ENCODE measurements at places on chromosomes 6 and 20.

- no peak for DNase-seq
Measured at GRCh38 chr6:35491558-35492257, 5.2 kb downstream of the TEAD3 start.

DNA sequence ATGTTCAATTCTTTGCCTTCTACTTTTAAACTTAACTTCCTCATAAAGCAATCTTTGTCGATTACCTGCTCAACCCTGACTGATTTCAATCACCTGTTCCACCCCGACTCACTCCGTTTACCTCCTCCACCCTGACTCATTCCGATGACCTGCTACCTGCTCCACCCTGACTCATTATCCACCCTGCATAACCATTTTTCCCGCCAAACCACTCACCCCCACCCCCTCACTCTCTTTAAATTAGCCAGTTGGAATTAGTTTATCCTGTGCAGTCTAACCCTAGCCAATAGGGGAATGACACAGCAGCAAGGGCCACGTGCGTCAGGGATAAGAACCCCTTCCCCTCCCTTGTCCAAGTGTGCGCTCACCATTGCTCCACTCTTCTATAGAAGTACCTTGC lies 56.7 kb upstream of the MRAP2 start:
- no peak for DNase-seq

DNA sequence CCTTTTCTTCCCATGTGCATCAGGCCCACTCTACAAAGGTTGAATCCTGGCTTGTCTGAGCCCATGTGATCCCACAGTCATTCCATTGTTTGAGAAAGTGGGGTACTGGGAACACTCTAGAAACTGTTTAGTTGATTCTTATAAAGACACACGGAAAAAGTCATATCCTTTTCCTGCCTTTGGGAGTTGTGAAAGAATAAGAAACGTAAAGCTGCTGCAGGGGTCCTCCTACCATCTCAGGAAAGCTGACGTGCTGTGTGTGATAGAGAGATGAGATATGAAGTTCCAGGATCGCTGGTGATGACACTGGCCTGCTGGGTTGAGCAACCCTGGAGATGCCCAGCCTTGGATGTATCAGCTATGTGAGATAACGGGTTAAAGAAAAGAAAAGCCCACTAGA lies 21.3 kb upstream of the HLA-DRB5 start:
- no peak for DNase-seq

DNA sequence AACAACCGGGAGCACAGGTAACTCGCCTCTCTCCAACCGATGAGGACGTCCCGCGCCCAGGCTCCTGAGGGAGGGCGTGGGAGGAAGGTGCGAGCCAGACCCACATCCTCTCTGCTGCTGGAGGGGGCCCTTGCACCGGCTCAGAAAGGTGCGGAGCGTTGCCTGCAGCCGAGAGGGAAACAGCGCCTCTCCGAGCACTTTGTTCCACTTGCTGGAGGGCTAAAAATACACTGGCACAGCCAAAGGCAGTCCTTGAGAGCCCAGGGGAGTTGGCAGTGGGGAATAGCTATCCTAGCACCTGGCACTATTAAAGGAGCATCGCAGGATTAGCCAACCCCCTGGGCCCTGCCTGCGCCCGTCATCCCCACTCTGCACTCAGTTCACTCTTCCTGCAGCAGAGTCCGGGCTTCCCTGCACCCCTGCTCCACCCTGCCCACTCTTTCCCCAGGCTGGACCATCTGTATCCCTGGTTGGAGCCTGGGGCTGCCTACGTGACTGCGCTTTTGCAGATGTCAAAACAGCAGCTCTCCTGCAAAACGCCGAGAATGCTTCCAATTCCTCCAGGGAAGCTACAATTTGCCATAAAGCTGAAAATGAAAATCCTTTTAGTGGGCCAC lies 108.9 kb downstream of the SNX5 start:
- peak; percentile 58 for DNase-seq

DNA sequence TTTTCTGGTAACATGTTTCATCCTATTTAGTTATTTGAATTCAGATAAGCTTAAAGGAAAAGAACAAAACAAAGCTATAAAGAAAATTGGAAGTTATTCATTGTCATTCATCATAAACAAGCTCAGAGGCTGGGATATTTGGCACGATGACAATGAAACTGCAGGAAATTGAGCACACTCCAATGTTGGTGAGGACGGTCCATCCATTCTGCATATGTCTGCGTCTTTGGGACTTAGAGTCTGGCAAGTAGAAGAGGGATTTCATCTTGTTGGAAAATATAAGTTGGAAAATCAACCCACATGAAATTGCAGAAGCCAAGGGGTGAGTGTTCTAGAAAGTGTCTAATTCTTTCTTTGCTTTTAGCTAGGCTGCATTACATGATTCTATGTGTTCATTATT lies 78.4 kb downstream of the HDGFL1 start:
- no peak for DNase-seq

DNA sequence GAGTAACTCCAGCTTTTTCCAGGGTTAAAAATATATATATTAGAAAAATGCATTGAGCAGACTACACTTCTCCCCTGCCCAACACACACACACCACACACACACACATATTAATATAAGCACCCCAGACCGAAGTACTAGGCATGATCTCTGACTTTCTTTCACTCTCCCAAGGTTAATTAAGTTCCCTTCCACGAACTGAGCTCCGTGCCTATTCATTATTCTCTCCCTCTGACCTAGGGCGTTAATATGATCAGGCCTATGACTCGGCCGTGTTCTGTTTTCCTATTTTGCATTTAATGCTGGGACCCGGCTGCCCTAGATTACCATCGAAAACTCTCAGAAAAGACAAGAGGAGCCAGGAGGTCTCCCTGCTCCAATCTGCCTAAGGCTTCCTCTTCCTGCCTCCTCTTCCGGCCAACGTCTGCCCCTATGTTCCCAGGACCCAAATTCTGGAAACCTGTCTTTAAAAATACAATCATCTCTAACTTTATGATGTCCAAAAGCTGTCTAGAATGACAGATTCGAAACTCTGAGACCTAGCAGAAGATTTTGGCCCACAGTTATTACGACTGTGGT lies 6.1 kb upstream of the POU3F2 start:
- DNase-seq, result no peak

- DNase-seq, result no peak
Measured at GRCh38 chr20:63966944-63967322, 2.8 kb downstream of the ZNF512B start.

DNA sequence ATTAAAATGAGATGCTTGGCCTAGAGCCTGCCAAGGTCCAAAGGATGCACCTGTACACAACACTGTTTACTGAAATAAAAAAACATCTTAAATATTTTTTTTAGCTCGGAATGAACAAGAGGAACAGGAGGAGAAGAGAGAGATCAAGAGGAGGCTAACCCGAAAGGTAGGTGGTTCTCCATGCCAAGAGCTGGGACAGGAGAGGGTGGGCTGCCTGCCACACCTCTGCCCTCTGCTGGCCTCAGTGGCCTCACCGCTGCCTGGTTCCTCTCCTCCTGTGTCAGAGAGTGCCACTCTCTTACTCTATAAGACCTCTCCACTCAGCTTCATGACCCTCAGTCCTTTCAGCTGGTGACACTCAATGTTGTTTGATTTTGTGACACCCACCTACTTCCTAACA lies 50.2 kb downstream of the TBC1D7 start:
- no peak for DNase-seq

GRCh38 chr6:50791900-50792508 lies 26.7 kb upstream of the TFAP2B start:
- peak; percentile 36 for DNase-seq

DNA sequence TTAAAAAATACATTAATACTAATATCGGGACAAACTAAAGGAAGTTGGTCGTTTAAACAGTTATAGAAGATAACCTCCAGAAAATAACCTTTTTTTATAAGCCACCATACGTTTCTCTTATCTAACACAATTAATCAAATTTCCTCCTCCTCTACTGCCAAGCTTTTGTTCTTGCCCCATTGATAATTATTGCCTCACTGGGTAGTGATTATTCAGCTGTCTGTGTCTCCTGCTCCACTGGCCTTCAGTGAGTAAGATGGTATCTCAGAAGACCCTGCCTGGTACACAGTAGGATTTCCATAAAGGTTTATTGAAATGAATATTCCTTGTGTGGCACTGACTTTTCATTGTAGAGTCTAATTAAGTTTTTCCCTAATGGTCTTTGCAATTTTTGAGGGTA lies 165.5 kb upstream of the SCGN start:
- DNase-seq, result no peak

GRCh38 chr6:5083813-5084359 lies 1.3 kb upstream of the PPP1R3G start:
- DNase-seq, result no peak

DNA sequence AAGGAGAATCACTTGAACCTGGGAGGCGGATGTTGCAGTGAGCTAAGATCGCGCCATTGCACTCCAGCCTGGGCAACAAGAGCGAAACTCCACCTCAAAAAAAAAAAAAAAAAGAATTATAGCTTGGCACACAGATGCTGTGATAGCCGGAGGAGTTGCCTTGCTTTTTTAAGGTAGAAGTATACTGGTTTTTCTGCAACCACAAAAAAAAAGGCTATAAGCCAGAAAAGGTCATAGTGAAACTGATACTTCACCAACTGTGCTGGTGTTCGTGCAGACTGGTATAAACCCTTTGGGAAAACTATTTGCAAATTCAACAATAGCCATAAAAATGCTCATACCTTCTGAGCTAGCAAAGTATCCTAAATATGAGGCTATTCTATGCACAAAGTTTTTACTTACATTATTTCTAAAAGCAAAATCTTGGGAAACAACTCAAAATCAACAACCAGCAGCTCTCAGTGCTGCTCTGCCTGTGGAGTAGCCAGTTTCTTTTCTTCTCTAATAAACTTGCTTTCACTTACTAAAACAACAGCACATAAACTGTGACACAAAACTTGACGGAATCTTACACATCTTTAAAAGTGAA lies 44.0 kb downstream of the B4GALT5 start:
- no peak for DNase-seq

DNA sequence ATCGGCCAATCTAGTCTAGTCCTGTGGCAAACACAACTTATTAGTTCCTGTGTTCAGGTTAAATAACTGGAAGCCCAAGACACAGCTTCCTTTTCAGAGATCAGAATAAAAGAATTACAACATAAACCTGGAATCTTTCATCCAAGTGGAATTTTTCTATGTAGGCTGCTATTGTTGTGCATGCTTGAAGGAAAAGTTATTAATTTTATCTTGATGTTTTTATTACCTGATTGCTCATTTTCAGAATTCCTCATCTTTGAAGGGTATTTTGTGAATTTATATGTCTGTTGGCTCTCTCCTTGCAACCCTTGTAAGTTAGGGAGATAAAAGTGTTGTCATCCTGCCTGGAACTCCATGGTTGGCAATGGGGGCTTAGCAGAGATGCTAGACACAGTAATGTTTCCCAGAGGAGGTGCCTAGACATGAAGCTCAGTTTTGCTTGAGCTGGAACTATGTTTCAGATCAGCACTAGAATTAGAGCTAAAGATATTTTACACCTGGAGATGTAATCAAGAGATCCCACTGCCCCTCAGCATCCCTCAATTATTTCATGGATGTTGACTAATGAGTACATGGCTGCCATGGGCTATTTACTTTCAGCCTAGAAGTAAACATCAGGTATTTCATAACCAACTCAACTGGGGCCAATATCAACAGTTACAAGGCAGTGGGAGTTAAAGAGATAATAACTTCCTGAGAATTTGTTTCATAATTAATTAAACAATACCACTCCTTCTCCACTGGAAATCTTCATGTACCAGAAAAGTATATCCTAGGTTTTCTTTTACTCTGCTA lies 367.0 kb upstream of the MARCKS start:
- DNase-seq, result no peak

DNA sequence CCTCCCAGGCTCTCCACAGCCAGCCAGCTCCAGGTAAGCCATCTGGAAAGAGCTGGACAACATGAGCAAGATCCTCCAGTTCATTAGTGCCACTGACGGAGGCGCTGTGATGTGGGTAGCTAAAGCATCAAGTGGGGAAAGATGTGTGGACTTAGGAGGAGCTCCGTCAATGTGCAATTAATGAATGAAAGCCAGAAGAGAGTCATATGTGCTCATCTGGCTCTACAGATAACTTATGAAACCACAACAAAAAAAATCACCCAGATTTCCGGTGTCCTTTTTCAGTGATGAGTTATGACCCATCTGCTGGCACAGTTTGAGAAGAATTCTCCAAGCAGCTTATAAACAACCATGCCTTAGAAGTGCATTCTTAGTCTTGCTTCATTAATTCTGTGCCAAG lies 311.7 kb upstream of the PLCB4 start:
- DNase-seq, result peak; percentile 53

- no peak for DNase-seq
Measured at GRCh38 chr20:36113566-36114250, 40.8 kb upstream of the EPB41L1 start.

GRCh38 chr20:37777988-37778659 lies 84.3 kb downstream of the CTNNBL1 start:
- no peak for DNase-seq

DNA sequence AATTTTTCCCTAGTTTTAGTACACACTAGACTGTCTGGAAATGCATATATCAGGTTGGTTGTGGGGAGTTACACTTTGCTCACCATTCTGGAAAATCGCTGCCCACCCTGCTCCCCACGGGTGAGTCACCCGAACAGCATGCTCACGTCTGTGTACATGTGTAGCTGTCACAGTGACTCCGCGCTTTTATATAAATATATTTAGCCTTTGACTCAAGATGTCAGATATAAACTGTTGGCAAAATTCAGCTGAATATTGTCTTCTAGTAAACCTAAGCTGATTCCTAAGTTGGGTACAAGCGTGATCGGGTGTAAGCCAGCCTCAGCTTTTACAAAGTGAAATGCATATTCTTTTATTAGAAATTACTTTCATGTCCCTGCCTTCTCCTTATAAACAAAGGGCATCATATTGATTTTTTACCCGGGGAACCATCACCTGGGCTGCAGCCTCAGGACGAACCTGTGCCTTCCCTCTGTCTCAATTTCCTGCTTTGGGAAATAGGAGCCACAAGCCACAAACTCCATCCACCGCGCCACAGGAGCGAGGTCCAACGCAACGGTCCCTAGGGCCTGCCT lies 4.3 kb downstream of the SDCBP2 start:
- DNase-seq, result no peak

- no peak for DNase-seq
Measured at GRCh38 chr6:67031451-67031850, 1324.4 kb upstream of the EYS start.

- DNase-seq, result no peak
Measured at GRCh38 chr6:119544325-119545175, 195.0 kb upstream of the MAN1A1 start.

DNA sequence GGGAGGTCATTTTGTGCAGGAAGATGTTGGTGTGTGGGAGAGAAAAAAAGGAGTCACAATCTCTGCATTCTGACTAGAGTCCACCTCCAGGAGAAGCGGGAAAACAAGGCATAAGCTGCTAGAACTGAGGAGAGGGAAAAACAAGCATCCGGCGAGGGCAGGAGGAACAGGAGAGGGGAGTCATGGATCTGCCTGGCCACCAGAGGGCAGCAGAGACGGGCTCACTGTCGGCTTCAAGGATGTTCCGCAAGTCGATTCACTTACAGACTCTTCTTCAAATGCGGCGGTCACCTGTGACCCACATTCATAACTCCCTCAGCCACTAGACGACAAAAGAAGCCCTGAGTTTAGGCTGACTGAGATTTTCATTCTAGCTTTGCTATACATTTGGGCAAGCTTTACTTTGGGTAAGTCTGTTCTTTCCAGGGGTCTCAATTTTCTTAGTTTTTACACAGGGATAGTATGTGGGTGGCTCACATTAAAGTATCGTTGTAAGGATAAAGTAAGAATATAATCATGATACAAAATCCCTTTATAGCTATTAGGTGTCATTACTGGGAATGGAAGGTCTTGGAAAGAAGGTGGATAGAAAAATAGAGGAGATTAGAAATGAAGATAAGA lies 6.6 kb upstream of the BTNL2 start:
- DNase-seq, result peak; percentile 29

Measured in NCI-H2171 (cell line).